Skin of body (tissue), 3 donors: ENCODE measurements at places on chromosomes 4 and X. TPM values are rescaled to one million over a fixed set of nuclear protein-coding genes. Genes with fewer than 3 reads are reported as not detected.
A peak's percentile ranks its signal among the peaks of the same experiment; 100 is the strongest.

DNA sequence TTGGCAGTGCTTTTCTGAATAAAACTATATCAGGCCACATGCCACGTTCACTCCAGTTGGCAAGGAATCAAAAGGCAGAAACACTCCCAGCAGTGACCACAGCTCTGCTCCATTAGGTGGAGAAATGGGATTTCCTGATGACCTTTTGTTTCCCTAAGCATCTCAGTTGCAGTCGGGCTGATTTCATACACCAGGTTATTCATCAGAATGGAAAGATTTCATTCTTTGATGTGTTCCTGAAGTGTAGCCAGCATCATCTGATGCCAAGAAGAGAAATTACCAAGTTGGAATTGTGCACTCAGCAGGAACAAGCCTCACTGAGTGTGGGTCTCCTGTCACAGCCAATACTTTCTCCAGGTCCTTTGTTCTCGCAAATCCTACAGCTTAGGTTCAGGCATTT, 193.7 kb downstream of the SPATA18 start:
- peak; percentile 23 for DNase-seq

- peak; percentile 61 for DNase-seq
These were observed 23.8 kb downstream of the REELD1 start for GRCh38 chr4:146238107-146238506.

The ADH7 gene
- total RNA-seq: 1.3 TPM

The KLHL2 gene
- total RNA-seq: 10.1 TPM

DNA sequence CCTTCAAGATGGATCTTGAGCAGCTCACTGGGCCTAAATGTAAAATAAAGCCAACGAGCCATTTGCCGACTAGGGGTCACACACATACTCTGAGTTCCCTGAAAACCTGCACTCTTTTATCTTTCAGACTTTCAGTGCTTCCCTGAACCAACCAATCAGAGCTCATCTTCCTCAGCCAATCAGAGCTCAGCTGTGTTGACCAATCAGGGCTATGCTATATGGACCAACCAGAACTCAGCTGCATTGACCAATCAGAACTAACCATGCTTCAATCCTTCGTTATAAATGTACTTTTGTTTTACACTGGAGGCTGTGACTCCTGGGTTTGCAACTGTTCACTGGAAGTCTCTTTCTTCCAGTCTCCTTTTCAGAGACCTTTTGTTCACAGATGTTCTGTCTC, 19.3 kb downstream of the SLC25A53 start:
- no peak for DNase-seq

DNA sequence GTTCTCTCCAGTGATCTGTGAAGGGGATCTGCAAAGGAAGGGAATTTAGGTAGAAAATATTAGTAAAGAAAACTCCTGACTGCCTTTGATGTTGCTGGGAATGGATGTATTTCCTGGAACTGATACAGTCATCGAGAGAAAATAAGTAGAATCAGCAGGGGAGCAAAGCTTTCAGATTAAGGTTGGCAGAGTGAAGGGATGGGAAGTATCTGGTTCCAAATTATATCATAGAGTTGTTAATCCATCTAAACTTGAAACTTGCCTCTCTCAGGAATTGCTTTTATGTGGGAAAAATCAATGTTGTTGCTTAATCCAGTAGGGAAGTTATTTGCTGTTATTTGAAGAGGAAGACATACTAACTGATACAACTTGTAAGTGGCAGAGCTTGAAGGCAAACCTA, 19.3 kb downstream of the EPHA5 start:
- no peak for DNase-seq

DNA sequence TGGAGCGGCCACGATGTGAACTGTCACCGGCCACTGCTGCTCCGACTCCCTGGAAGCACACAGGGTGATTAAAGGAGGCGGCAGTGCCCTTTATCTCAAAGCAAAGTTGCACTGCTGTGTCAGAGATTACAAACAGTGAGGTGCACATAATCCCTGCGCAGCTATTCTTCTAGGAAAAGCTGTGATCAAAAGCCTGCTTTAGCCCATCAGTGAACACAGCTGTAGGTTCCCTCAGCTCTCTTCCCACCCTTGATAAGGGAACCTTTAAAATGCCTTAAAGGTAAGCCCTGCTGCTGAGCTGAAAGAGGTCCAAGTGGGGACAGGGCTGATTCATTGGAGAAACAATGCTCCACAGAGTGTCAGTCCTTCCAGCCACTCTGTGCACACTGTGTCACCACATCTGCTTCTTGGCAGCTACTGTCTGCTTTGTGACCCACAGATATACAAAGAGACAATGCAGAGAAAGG, 127.6 kb downstream of the EIF4E start:
- no peak for DNase-seq

The CT45A2 gene
- not detected for total RNA-seq

- DNase-seq: no peak
These were observed 685 bp downstream of the RAB9B start for GRCh38 chrX:103831342-103831802.

- DNase-seq: no peak
These were observed 3.2 kb downstream of the SPP1 start for GRCh38 chr4:87978681-87979080.

- no peak for DNase-seq
These were observed 74.1 kb upstream of the WDR44 start for GRCh38 chrX:118271775-118272174.

DNA sequence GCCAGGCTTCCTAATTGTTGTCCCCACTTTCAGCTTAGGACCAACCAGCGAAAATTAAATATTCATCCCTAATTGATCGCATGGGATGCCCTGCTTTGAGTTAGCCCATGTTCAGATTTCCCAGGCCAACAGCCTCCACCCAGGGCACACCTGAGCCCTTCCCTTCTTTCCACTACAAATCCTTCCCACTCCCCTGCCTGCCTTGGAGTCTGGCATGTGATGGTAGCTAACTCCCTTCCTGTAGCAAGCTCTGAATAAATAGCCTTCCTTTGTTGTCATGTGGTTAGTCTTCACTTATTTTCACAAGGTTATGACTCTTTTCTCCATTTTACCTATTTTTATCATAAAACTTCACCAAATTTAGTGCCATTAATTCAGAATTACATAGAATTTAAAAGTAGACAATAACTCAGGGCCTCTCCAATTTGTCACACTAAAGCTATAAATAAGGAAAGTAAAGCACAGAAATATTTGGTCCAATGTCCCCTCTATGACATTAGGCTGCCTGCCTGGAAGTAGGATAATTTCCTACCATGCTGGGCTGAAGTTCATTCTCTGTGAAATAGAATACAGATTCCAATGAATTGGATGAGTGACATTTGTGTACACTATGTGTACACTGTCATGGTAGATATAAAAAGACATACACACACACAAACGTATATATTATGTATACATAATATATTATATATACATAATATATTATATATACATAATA, 166.4 kb upstream of the CPEB2 start:
- no peak for DNase-seq

- DNase-seq: peak; percentile 41
These were observed 26.8 kb upstream of the GRXCR1 start for GRCh38 chr4:42865572-42866189.

DNA sequence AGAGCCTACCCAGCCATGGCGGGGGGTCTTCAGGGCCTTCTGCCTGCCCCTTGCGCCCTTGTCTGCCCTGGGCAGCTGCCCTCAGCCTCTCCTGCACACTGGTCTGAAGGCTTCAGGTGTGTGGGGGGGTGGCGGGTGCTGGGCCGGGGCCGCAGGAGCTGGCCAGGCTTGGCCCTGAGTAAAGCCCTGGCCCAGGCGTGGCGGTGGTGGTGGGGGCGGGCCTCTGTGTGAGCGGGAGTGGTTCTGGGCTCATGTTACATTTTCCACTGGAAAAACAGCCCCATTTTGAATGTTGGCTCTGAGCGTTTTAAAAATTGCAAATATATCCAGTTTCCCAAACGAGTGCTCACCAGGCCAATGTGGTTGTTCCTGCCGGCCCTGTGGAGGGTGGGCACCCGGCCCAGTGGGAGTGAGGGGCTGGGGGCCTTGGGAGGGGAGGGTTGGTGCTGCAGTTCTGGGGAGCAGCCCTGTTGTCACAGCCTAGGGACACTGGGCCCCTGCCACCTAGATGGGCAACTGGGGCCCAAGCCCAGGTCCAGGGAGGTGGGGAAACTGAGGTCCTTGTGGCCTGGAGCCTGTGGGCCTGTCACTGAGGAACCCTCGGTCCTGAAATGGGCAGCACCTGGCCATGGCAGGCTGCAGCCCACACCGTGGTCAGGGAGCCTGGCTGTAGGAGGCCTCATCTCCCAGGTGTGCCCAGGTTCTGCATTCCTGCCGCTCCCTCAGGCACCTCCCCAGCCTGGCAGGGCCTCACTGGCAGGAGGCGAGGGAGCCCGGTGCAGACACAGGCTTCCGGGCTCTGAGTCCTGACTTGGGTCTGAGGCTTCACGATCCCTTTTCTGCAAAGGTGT, 28.3 kb downstream of the FGFRL1 start:
- DNase-seq: peak; percentile 18

DNA sequence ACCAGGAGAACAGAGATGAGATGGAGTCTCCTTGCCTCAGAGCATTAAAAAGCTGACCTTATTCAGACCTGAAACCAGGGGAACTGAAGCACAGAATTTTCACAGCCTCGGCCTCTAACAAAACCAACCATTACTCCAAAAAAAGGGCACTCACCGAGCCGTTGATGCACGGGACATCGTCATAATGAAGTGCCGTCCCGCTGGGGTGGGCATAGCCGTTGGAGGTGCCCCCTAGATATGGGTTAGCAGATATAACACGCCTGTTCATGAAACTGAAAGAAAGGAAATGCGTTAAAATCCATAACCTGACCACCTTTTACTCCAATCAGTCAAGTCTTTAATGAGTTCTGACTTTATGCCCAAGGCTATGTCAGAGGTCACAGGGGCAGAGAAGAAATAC, 153.6 kb downstream of the AFAP1 start:
- DNase-seq: no peak

GRCh38 chr4:128315756-128316520, 28.3 kb upstream of the PGRMC2 start:
- DNase-seq: no peak

- DNase-seq: no peak
These were observed 8.8 kb downstream of the SPRY1 start for GRCh38 chr4:123405267-123405865.

GRCh38 chr4:147334478-147334877, 146.4 kb upstream of the EDNRA start:
- peak; percentile 40 for DNase-seq

DNA sequence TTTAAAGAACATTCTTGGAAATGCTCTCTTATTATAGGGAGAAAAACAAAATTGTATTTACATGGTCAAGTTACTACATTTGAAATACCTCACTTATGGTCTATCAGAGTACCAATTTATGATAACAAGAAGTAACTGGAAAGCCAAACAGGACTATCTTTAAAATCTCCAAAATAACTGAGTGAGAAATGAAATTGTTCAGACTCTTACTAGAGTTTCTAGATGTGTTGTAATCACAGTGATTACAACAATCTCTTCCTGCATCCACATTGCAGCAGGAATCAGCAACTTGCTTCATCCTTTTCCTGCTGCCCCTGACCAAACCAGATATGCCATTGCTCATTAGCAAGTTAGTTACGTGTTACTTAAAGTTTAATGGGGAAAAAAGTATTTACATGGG, 245.2 kb upstream of the SMIM31 start:
- no peak for DNase-seq
